ENCODE measurements at places on chromosomes 5 and 9.

- DNase-seq = no peak
Observed at GRCh38 chr9:15101095-15101494, 190.9 kb upstream of the FREM1 start.

DNA sequence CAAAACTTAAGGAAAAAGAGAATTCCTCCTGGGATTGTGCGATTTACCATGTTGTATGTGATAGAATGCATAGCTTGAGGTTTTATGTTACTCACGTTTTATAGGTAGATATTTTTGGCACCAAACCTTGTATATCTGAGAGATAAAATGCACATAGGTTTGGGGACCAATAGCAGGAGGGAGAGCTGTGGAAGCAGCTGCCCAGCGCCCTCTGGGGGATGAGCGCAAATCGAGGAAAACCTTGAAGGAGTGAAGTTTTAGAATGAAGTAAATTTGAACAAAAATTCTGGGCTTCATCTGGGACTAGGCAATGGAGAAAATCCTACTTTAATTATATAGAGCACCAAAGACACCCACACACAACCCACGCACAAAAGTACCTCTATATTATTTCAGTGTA, 197.0 kb downstream of the ADCY2 start:
- DNase-seq = no peak

GRCh38 chr9:83509402-83509801, 28.8 kb downstream of the FRMD3 start:
- peak; percentile 49 for DNase-seq

- no peak for DNase-seq
Observed at GRCh38 chr5:58002323-58002722, 457.6 kb downstream of the PLK2 start.

DNA sequence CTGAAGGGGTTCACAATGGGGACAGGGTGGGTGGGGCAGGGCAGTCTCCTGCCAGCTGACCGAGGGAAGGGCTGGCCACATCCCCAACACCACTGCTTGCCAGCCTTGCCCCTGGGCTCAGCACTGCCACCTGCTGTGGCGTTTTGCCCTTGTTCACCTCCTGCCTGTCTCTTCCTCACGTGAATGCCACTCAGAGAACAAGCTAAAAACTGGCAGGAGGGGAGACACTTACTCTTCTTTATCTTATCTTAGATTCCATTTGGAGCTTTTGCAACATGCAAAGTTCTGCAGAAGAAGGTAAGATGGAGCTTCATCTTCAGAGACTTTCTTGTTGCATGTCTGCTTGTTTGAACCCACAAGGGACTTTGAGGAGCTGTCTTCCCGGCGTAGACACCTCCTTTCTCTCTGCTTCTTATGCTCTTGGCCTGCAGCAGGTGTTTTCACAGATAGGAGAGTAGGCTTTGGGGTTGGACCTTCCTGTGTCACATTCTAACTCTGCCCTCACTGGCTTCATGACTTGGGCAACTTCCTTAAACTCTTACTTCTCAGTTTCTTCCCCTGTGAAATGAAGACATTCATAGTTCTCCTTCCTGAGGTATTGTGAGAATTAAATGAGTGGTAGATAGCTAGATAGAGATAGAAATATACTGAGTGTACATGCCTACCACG, 4.1 kb downstream of the LRSAM1 start:
- no peak for DNase-seq

GRCh38 chr5:6542421-6543345, 90.2 kb downstream of the NSUN2 start:
- no peak for DNase-seq

DNA sequence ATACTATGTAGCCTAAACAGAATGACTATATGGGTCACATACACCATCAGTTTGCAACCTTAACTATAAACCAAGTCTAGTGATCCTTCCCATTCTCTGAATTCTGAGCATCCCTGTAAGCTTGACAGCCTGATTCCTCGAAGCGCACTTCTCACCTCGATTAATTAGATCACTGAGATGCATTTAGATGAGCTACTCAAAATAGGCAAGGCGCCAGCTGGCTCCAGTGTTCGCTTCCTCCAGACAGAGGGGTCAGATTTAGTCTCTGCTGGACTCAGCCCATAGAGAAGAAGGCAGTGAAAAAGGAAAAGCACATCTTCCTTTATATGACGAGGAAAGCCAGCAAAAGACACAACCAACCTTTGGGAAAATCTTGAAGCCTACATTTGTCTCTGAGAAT, 371.5 kb downstream of the MLLT3 start:
- DNase-seq = no peak

DNA sequence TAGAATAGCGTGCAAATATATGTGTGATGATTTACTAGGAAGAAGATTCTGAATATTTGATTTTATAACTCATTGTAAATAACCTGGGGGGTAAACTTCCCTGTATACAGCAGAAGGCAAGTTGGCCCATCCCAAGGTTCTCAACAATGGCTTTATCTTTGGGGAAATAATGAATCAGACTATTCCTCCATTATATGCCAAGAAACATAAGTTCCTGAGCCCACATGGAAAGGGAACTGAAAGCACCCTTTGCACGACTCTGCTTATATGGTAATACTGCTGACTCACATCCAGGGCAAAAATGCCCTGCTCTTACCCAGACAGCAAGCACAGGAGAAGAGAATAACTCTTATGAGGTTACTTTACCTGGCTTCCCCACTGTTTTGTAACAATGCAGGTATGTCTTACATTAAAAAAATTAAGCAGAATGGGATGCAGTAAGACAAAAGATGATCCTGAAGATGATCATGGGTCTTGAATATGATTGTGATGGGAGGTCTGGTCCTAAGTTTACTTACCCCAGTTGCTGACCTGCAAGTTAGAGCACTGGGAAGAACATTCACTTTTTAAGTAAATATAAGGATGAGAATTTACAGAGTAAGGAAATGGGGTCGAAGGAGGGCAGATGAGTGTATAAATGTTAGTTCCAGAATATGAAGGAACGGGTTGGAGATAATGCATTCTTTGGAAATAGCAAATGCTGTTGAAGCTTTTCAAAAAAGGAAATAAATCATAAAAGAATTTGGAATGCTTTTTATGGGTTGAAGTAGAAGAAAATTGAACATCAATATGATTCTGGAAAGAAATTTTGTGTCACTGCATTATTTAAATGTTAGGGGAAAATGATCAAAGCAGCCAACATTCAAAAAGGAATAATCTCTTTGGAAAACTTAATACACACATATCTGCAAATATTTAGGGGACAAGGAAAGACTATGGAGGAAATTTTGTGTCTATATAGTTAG, 428.4 kb upstream of the MPDZ start:
- no peak for DNase-seq

DNA sequence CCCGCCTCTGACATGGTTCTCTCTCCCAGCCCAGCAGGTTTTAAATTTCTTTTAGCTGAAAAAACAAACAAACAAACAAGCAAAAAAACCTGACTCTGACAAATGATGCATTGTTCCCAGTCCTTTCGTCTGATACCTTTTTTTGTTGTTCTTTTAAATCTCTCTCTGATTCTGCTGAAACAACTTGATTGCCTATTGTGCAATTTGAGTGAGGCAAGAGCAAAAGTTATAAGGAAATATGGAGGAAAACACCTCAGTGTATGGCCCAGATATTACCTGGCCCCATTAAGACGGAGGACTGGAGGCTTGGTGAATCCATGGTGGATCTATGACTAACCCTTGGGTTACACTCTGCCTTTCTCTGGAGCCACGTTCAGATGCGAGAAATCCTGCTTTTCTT, 164.0 kb downstream of the MELK start:
- no peak for DNase-seq

DNA sequence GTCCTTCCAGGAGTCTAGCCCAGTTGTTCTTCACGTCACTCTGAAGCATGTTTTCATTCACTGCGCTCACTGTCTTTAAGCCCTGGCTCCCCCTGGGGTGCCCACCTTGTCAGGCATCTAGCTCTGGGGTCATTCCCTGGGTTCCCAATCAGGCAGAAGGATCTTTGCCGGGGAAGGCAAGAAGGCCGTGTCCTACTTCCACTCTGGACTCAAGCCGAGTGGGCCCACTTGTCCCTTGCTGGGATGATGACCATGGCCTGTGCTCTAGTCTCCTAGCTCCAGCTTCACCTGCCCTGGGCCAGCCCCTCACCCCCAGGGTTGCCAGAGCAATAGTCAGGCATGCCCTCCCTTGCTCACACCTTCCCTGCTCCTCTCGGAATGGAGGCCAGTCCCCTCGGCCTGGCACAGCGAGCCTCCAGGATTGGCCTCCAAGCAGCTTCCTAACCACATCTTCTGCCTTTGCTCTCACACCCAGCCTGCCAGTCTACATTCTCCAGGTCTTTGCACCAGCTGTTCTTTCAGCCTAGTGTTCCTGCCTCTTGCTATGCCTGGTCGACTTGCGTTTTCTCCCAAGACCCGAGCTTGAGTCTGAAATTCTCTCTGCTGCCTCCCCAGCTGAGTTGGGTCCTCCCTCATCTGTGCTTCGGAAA, 32.2 kb upstream of the PSD2 start:
- DNase-seq = no peak

DNA sequence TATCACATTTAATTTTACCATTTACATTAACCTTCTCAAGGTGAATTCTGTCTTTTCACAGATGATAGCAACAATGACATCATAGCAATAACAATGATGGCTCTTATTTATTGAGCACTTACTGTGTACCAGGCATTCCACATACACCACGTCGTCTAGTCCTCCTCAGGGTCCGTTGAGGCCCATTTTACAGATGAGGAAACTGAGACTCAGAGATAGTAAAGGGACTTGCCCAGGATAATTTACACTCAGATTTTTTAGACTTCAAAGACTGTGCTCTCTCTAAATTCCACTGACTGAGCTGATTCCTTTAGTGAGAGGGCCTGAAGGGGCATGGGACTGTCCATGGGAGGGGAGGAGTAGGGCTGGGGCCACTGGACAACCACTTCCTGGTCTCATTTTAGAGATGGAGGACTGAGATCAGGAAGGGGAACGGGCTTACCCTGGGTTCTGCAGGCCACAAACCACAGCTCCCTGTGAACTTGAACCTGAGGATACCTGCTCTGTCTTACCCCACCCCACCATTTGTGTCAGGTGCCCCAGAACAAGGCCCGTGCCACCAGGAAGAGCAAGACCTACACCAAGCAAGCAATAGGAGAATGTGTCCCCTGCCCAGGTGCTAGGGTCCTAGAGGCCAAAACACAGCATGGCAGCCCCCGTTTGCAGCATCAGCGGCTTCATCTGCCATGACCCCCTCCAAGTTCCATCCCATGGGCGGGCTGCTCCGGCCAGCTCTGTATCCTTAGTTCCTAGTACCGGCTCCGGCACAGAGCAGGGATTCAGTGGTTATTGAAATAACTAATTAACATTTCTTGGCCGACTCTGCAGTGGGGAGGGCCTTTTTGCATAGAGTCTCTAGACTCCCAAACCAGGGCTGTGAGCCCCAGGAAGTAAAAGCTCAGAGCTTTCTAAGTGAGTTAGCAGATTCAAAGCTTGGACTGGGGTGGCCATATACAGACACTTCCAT, 96.6 kb downstream of the RGS3 start:
- no peak for DNase-seq

- DNase-seq = no peak
Observed at GRCh38 chr5:137305971-137306602, 193.0 kb downstream of the SPOCK1 start.

- no peak for DNase-seq
Observed at GRCh38 chr5:5344051-5344571, 78.4 kb upstream of the ICE1 start.

DNA sequence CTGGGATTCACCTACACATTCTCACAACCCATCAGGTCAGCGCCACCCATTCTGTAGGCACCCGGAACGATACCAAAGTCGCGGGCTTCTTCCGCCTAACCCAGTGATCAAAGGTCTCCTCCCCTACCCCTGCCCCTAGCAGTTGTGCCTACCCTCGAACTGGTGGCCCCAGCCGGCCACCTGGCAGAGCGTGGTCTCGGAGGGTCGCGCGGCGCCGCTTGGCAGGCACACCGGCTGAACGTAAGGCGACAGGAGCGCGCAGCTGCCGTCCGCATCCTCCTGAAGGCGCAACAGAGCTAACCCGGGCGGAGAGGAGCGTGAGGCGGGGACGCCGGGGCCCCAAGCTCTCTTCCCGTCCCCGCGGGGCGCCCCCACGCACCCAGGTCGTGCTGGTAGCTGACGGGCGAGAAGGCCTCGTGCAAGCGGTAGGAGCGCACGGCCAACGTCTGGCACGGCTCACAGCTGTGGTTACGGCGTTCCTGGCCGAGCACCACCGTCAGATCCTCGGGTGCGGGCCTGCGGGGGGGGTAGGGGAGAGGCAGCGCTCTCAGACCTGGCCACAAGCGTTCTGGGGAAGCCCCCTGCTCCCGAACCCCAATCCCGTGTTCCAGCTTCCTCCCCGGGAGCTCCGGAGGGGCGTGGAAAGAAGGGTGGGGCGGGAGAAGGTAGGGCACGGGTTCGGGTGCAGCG, 2.8 kb upstream of the PFN3 start:
- no peak for DNase-seq

DNA sequence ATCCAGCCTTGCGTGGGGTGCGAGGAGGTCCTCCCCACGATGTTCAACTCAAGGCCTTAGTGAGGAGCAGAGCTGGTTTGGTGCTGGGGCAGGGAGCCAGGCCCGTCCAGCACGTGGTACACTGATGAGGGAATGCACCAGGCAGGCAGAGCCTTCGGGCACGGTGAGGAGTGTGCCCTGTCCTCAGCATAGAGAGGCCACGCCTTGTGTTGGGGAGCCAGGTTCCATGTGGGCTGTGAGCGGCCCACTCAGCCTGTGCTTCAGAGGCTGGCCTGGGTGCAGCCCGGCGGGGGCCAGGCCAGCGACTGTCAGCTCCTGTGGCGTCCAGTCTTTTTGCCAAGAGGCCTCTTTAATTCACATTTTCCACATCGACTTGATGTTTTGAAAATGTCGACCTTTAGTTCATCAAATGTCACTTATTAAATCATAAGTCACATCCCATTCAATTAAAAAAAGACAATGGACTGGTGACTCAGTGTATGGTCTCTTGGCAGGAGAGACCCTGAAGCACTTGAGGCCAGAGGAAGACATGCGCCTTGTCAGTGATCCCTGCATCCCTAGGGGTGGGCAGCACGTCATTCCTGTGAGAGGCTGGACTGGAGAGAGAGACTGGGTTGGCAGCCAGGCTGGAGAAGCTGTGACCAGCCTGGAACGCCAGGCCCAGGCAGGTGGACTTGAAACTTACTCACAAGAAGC, 21.7 kb downstream of the ERGIC1 start:
- DNase-seq = no peak

GRCh38 chr9:116087751-116088194, 65.8 kb upstream of the PAPPA start:
- no peak for DNase-seq

DNA sequence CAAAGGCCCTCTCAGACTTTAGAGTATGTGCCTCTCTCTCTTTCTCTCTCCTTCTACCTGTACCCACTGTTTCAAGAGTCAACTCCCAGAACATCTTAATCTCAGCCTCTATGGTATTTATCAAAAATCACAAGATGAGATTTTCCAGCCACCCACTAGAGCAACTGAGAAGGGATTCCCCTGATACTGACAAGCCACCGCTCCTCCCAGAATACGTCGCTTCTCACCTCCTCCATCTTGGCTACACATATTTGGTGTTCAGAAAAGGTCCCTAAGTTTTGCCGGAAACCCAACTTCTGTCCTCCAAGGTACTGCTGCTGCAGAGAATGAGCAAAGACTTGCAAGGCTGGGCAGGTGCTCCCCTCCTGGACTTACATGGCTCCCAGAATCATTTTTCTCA, 6.1 kb downstream of the GARIN3 start:
- DNase-seq = no peak

- no peak for DNase-seq
Observed at GRCh38 chr5:98556712-98557111, 216.8 kb upstream of the RGMB start.

- no peak for DNase-seq
Observed at GRCh38 chr5:538801-539468, 14.7 kb upstream of the SLC9A3 start.

Measured in HFFc6 (cell line).